ENCODE measurements at places on chromosomes 12 and 14.

- no peak for DNase-seq
These were observed 15.4 kb downstream of the MON2 start for GRCh38 chr12:62481843-62482540.

DNA sequence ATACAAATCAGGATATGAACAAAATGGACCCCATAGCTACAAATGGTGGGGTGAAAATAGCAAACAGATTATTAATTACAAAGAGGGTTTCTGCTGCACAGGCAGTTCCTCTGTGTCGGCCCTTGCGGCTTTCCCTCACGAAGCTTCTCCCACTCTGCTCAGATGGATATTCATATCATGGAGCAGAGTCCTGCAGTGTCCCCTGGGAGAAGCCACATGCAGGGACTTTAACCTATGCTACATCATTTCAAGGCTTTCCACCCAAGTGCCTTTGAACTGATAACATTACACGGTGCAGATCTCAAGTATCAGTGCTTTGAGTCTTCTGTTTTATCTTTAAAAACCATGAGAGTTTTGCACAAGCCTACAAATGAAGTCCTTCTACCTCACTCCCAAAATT, 229.1 kb downstream of the PPM1H start:
- no peak for DNase-seq

DNA sequence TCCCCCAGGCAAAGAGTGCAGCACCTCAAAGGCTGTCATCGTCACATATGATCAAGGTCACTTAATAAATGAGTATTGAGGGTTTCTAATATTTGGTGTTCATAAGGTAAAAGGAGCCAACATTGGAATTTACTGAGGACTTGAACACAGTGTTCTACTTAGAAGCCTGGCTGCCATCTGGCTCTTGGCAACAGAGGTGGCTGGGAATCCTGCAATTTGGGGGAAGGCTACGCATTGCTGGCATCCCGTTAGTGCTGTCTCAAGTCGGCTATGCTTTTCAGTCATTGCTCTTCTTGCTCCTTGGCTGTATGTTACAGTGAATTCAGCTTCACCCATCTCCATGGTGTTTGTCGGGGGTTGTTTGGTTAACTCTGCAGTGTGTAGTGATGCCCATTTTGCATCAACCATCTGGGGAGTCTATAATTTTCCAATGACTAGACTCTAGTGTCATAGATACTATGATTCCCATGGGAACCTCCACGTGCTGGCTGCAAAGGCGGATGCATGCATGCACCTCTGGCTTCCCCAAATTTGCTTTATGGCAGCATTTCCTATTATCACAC, 12.9 kb upstream of the SLC24A4 start:
- no peak for DNase-seq

- DNase-seq: no peak
These were observed 22.3 kb downstream of the ZNF268 start for GRCh38 chr12:133203344-133204263.

- DNase-seq: no peak
These were observed 70.9 kb upstream of the DICER1 start for GRCh38 chr14:95228240-95228639.

GRCh38 chr14:86652526-86652925, 1122.6 kb downstream of the FLRT2 start:
- no peak for DNase-seq

DNA sequence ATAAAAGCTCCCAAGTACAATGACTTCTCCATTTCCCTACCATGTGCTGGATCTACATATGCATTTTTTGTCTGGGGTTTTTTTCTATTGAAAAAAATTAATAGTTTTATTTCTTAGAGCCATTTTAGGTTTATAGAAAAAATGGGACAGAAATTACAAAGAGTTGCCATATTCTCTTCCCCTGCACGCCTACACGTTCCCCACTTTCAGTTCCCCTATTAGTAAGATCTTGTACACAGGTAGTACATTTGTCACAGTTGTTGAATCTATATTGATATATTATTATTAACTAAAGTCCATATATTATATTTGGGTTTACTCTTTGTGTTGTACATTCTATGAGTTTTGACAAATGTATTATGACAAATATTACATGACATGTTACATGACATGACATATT, 35.7 kb downstream of the SIX6 start:
- no peak for DNase-seq

DNA sequence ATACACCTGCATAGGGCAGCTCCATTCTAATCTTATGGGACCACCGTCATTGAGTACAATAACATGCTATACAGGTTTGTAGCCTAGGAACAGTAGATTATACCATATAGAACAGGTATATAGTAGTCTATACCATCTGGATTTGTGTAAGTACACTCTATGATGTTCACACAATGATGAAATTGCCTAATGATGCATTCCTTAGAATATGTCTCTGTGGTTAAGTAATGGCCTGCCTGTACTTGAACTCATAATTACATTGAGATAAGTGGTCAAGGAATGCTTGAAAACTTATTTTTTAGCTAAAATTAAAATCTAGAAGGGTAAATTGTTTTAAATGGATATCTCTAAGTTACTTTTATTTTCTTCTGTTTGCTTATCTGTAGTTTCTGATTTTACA, 152.7 kb downstream of the SRGAP1 start:
- no peak for DNase-seq

GRCh38 chr12:88413646-88414045, 166.6 kb downstream of the KITLG start:
- DNase-seq: no peak

DNA sequence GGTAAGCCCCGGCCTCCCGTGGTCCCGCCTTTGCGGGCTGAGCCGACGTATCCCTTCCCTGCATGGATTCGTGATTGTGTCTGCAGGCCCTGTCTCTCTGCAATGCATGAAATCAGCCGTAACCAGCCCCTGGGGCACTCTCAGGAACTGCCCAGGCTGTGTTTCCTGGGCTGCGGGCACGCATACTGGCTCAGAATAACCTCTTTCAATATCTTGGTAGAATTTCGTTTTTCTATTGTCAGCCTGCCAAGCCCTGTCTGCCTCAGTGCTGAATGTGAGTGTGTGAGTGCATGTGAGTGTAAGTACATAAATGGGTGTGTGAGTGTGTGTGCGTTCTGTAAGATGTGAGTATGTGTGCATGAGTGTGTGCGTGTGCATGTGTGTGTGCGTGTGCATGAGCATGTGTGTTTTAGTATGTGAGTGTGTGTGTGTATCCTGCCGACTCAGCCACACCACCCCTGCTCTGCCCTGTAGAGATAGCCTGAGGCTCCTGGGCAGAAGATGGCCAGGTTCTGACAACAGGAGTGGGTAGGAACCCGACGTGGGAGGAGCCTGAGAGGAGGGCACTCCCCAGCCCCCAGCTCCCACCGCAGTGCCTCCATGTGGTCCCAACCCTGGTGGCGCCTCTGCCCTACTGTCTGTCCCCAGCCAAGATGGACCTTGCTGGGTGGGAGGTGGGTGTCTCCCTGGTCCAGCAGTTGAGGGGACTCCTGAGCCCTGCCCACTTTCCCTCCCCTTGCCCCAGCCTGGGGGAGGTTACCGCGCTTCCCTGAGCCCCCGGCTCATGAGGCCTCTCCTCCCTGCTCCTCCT, 268.8 kb downstream of the ADGRD1 start:
- no peak for DNase-seq

- DNase-seq: no peak
These were observed 17.8 kb upstream of the RPS6KA5 start for GRCh38 chr14:91078095-91078737.

DNA sequence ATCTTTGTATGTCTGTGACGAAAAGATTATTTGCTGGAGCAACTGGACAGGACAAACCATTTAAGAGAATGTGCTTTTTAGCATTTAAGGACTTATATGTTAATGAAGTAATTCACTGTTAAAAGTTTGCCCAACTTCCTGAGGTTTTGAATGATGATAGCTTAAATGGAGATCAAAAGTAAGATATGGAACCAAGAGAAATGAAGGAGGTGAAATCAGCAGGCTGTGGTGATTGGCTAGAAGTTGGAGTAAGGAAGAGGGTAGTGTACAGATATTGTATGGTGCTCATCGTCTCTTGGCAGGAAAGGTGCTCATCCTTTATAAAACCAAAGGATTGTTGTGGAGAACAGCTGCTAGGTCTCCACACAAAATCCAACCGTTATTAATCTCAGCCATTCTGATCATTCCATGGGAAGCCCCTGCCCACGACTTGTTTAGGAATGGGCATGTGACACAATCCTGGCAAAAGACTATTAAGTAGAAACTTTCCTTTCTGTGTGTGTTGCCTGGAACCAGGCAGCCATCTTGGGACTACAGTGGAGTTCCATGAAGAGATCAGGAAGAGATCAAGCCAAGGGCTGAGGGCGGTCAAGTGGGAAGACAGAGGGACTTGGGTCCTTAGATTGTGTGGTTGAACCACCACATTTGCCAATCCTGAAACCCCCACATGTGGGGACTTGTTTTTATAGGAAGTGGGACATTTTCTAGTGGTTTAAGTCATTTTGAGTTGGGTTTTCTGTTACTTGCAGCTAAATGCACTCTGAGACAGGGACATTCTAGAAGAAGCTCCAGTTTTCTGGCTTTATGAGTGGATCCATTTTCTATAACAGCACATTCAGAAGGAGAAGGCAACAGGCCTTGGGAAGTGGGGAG, 56.8 kb upstream of the CHST11 start:
- no peak for DNase-seq

GRCh38 chr14:100234511-100234910, 4.4 kb upstream of the YY1 start:
- no peak for DNase-seq

GRCh38 chr14:77607741-77608302, 8.6 kb downstream of the SPTLC2 start:
- DNase-seq: no peak

- DNase-seq: peak; percentile 68
These were observed 49.6 kb upstream of the RASSF3 start for GRCh38 chr12:64560396-64561301.

DNA sequence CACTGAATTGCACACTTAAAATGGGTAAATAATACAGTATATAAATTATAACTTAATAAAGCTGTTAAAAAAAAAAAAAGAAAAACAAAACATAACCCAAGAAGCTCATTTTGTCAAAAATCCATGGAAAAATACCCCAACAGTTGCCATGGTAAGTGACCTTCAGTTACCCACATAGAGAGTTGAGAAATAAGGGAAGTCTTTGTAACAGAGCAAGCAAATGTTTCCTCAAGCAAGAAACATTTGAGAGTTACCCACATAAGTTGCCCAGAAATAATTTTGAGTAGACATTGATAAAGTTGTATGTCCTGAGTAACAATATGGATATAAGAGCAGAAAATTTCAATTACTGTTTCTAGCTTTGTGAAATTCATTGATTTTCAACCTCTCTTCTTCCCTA, 227.4 kb downstream of the CCDC59 start:
- no peak for DNase-seq

- DNase-seq: no peak
These were observed 15.4 kb upstream of the PLEKHG3 start for GRCh38 chr14:64688811-64689281.

- no peak for DNase-seq
These were observed 141.9 kb upstream of the PLEKHG7 start for GRCh38 chr12:92560713-92561542.

- peak; percentile 67 for DNase-seq
These were observed 49.2 kb downstream of the TESPA1 start for GRCh38 chr12:54935235-54935951.

DNA sequence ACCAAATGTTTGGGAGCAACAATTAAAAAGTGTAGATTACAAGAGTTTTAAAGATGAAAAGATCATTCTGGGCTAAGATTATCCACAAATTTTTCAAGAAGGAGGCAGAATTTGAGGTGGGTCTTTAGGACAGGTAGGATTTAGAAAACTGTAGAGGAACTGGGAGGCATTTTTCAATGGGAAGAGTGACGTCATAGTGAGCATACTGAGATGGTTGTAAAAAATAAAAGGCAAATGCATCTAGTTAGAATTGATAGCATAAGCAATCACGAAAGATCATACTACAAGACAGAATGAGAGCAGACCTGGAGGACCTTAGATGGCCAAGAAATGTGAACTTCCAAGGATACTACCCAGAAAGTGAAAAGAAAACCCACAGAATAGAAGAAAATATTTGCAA, 131.6 kb upstream of the G2E3 start:
- no peak for DNase-seq

DNA sequence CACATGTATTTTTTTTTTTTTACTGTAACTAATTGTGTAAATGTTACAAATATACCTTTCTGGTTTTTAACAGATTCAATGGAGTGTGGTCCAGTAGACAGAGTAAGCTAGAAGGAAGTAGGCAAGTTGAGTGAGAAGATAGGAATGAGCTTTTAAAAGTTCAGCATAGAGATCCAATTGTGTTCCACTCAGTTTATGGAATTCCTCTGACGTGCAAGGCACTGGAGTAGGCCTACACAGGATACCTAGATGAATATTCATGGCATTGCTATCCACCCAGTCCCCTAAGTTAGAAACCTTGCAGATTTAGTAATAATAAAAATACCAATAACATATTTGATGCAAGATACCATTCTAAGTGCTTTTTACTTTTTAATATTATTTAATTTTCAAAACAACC, 225.6 kb upstream of the ARID2 start:
- DNase-seq: no peak

GRCh38 chr14:68807987-68808386, 15.1 kb upstream of the ZFP36L1 start:
- no peak for DNase-seq

- no peak for DNase-seq
These were observed 7.4 kb upstream of the B4GALNT1 start for GRCh38 chr12:57640175-57641042.

DNA sequence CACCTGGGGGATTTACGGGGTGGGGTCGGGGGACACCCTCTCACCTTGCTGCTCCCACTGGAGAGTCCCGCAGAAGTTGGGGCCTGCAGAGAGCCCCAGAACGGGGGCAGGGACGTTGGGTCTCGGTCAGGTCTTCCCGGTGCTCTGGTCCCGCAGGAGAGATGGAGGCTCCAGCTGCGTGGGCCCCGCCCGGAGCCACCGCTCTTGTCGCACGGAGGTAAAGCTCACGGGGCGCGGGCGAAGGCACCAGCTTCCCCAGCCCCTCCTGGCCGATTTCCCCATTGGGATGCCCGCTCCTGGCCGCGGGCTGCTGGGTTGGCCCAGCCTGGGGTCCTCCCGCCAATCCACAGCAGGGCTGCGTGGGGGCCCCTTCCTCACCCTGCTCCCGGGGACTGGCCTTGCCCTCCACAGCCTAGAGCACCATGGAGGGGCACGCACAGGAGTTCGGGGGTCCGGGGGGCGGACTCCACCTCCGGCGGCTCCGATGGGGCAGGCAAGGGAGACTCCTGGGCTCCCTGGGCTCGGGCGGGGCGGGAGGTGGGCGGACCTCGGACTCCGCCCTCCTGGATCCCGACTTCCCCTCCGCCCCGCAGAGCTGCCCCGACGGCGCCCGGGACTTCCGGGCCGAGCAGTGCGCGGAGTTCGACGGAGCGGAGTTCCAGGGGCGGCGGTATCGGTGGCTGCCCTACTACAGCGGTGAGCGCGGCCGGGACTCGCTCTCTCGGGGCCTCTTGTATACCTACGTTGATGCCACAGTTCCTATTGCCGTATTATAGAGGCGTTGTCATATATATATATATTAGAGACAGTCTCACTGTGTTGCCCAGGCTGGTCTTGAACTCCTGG, 8.4 kb downstream of the PAPLN start:
- no peak for DNase-seq

- peak; percentile 18 for DNase-seq
These were observed 164.9 kb downstream of the NAV3 start for GRCh38 chr12:77995436-77996167.

Measured in LoVo (cell line).